ENCODE measurements at places on chromosomes 4 and X. TPM values are rescaled to one million over a fixed set of nuclear protein-coding genes. Genes with fewer than 3 reads are reported as not detected.
A peak's percentile ranks its signal among the peaks of the same experiment; 100 is the strongest.

- peak within 1 kb of the TSS; percentile 50 for H3K4me3 ChIP-seq
- no peaks in the 10 kb centered on the region for H3K4me1 ChIP-seq
- H3K36me3 ChIP-seq, result no peaks in the 10 kb centered on the region
- H3K27ac ChIP-seq, result no peak within 1 kb of the TSS
Observed at GRCh38 chrX:152897222-152898131, at the start of gene ZNF185. Gene ZNF185 (plus strand): TSS chrX:152898067. CDS start chrX:152914490, 16,423 bp downstream.

- peak overlapping the region; percentile 93 for H3K27ac ChIP-seq
- DNase-seq, result no peak
- no peaks in the 10 kb centered on the region for H3K27me3 ChIP-seq
- H3K36me3 ChIP-seq, result peaks cover 8% of the 10 kb centered on the region
Observed at GRCh38 chrX:129784371-129784770, 4.6 kb downstream of the SASH3 start.

- H3K4me3 ChIP-seq, result no peak overlapping the region
- H3K36me3 ChIP-seq, result no peaks in the 10 kb centered on the region
- peak overlapping the region; percentile 59 for H3K27ac ChIP-seq
- no peaks in the 10 kb centered on the region for H3K27me3 ChIP-seq
- H3K4me1 ChIP-seq, result no peaks in the 10 kb centered on the region
Observed at GRCh38 chr4:180788729-180789128, 1454.5 kb upstream of the TENM3 start.

GRCh38 chr4:102116121-102116520, 229.2 kb downstream of the SLC39A8 start:
- no peaks in the 10 kb centered on the region for H3K36me3 ChIP-seq
- no peaks in the 10 kb centered on the region for H3K4me1 ChIP-seq
- no peaks in the 10 kb centered on the region for H3K27me3 ChIP-seq
- no peak overlapping the region for H3K27ac ChIP-seq
- H3K4me3 ChIP-seq, result no peak overlapping the region

DNA sequence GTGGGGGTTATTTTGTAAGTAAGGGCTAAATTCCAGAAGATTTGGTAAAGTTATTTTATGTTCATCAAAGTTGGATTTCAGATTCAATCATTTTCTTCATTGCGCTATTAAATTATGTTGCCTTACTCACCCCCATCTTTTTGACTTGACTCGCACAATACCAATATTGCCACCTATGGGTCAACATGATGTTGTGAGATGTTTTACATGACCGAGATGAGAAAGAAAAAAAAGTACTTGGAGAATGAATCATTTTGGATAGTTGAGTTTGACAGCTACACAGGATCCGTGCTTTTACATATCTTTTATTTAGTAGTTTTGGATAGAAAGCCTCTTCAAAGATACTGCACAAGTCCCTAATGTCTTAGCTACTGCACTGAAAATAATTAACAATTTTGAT, 224.2 kb upstream of the EMCN start:
- DNase-seq, result no peak
- no peaks in the 10 kb centered on the region for H3K27me3 ChIP-seq
- no peaks in the 10 kb centered on the region for H3K36me3 ChIP-seq
- H3K4me1 ChIP-seq, result no peaks in the 10 kb centered on the region

MAGEA3 gene
- polyA plus RNA-seq, result not detected

CNOT6L gene
- 9.6 TPM for polyA plus RNA-seq
